Pancreas (tissue), 10 donors: ENCODE measurements at places on chromosomes 5 and 9. TPM values are rescaled to one million over a fixed set of nuclear protein-coding genes. Genes with fewer than 3 reads are reported as not detected.

SLC34A1 gene
- polyA plus RNA-seq: not detected

KCNIP1 gene
- polyA plus RNA-seq: 10.3 TPM

DIPK1B gene
- polyA plus RNA-seq: 32.3 TPM

MAP1B gene
- polyA plus RNA-seq: 5.5 TPM

DNA sequence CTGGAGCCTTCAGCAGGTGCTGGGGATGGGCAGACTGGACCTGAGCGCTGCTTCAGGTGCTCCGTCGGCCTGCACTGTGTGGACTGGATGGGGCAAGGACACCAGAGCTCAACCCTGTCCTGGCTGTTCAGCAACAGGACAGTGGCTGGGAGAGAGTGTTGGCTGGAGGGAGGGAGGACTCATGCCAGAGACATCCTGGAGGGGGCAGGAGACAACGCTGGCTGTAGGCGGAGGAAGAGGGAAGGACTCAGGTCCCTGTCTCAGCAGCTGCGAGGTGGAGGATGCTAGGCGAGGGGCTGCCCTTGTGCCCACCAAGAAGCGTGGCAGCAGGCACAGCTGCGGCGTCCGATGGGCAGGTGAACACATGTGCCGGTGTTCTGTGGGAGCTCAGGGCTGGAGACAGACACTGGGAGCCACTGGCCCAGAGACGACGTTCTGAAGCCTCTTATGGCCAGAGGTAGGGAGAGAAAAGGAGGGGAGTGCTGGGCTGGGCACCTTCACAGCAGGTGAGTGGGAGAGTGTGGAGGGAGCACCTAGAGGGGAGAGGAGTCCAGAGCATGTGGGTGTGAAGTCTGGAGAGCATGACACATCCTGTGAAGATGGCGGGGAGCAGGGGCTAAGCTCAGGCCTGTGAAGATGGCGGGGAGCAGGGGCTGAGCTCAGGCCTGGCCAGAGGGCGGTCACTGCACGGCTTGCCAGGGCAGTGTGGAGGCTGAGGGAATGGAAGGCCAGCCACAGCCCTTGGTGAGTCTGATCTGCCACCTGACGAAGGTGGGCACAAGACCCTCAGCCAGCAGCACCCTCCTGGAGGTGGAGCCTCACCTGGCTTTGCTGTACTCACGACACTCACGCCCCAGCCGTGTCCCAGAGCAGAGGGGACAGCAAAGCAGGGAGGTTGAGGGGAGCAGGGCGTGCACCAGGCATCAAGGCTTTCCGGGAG lies 79.1 kb upstream of the FCN1 start:
- H3K4me3 ChIP-seq: no peak overlapping the region
- no peak overlapping the region for H3K27ac ChIP-seq
- H3K27me3 ChIP-seq: no peaks in the 10 kb centered on the region
- H3K4me1 ChIP-seq: no peaks in the 10 kb centered on the region

DNA sequence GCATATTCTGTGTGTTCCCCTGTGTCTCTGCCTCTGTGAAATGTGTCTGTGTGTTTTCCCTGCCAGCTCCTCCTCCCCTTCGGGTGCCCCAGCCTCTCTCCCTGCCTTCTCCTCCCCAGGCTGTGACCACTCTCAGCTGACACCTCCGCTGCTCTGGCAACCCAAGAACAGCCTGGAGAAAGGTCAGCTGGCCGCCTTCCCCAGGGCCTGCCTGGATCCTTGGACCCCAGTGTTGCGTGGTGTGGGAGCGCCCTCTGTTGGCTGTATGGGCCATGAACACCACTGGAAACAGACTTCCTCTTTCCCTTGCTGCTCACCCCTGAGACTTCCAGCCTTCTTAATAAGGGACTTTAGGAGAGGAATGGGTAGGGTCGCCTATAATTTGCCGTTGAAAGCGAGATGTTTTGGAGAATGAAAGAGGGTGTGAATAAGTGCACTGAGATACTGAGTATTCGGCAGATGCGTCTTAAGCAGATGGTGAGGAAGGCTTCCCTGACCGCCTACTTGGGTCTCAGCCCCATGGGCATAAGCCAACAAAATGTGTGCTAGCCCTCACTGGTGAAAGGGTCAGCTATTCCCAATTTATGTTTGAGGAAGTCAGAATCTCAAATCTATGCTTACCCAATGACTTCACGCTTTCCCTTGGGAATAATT lies 114.9 kb upstream of the TRIM32 start:
- no peak overlapping the region for H3K27ac ChIP-seq
- H3K4me3 ChIP-seq: no peak overlapping the region
- no peaks in the 10 kb centered on the region for H3K27me3 ChIP-seq
- no peaks in the 10 kb centered on the region for H3K36me3 ChIP-seq

DNA sequence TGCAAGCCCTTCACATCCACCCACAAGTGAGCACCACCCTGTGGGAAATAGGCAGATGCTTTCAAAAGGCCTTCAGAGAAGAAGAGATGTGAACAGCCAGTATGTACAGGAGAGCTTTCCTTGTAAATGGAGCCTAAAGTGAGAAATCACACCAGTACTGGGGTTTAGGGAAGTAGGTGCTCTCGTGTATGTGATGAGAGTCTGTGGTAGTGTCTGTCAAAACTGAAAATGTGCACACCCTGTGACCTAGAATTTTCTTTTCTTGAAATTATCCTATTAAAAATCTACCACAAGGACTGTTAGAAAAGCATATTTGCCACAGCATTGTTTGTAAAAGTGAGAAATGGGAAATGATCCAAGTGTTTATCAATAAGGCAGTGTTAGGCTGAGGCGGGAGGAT lies 16.6 kb downstream of the OTULINL start:
- no peak overlapping the region for H3K27ac ChIP-seq
- DNase-seq: no peak
- no peaks in the 10 kb centered on the region for H3K36me3 ChIP-seq
- no peak overlapping the region for H3K4me3 ChIP-seq
- H3K4me1 ChIP-seq: peaks cover 4% of the 10 kb centered on the region
- H3K27me3 ChIP-seq: no peaks in the 10 kb centered on the region

GRCh38 chr9:37955781-37956422 lies 52.0 kb upstream of the SLC25A51 start:
- H3K27ac ChIP-seq: no peak overlapping the region
- H3K27me3 ChIP-seq: no peaks in the 10 kb centered on the region
- no peak for DNase-seq

GRCh38 chr9:36392489-36392888 lies 7.6 kb downstream of the RNF38 start:
- no peak overlapping the region for H3K27ac ChIP-seq
- no peaks in the 10 kb centered on the region for H3K27me3 ChIP-seq
- H3K36me3 ChIP-seq: no peaks in the 10 kb centered on the region
- peaks cover 5% of the 10 kb centered on the region for H3K4me1 ChIP-seq
- DNase-seq: no peak
- no peak overlapping the region for H3K4me3 ChIP-seq

DNA sequence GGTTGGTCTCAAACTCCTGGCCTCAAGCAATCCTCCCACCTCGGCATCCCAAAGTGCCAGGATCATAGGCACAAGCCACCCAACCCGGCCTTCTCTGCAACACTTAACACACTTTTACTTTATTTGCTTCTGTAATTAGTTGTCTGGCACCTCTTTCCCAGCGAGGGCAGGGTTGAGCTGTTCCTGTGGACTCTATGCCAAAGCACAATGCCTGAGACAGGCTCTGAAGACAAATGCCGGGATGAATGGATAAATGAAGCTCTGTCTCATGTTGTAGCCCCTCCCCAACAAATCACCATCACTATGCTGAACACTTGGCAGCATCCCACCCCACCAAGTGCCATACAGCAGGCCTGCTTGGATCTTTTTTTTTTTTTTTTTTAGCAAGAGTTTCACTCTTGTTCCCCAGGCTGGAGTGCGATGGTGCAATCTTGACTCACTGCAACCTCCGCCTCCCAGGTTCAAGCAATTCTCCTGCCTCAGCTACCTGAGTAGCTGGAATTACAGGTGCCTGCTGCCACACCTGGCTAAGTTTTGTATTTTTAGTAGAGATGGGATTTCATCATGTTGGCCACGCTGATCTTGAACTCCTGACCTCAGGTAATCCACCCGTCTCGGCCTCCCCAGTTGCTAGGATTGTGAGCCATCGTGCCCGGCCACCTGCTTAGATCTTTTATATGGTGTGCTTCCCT lies 21.3 kb downstream of the GPX3 start:
- peak; percentile 21 for DNase-seq
- H3K4me1 ChIP-seq: no peaks in the 10 kb centered on the region
- H3K27me3 ChIP-seq: no peaks in the 10 kb centered on the region
